ENCODE measurements at places on chromosomes 11 and 22. TPM values are rescaled to one million over a fixed set of nuclear protein-coding genes. Genes with fewer than 3 reads are reported as not detected.

- no peaks in the 10 kb centered on the region for H3K27me3 ChIP-seq
- no peaks in the 10 kb centered on the region for H3K4me1 ChIP-seq
- DNase-seq, result no peak
- no peak overlapping the region for H3K4me3 ChIP-seq
- H3K36me3 ChIP-seq, result no peaks in the 10 kb centered on the region
These were observed 36.1 kb upstream of the SCN3B start for GRCh38 chr11:123690485-123690884.

GRCh38 chr11:110455718-110456117 lies 26.0 kb downstream of the FDX1 start:
- H3K27ac ChIP-seq, result no peak overlapping the region
- H3K4me3 ChIP-seq, result no peak overlapping the region

GRCh38 chr11:35917676-35918075 lies 26.2 kb upstream of the LDLRAD3 start:
- H3K27me3 ChIP-seq, result no peaks in the 10 kb centered on the region
- H3K27ac ChIP-seq, result no peak overlapping the region
- no peaks in the 10 kb centered on the region for H3K4me1 ChIP-seq
- no peak overlapping the region for H3K4me3 ChIP-seq

- H3K4me3 ChIP-seq, result no peak overlapping the region
- H3K27ac ChIP-seq, result no peak overlapping the region
- peaks cover 27% of the 10 kb centered on the region for H3K36me3 ChIP-seq
- no peaks in the 10 kb centered on the region for H3K4me1 ChIP-seq
These were observed 50.5 kb downstream of the NCAPD3 start for GRCh38 chr11:134173296-134173695.

GRCh38 chr22:33817512-33818127 lies 102.7 kb downstream of the LARGE1 start:
- H3K27me3 ChIP-seq, result no peaks in the 10 kb centered on the region
- no peaks in the 10 kb centered on the region for H3K36me3 ChIP-seq
- no peak for DNase-seq
- no peak overlapping the region for H3K4me3 ChIP-seq

GRCh38 chr22:23395530-23396361 lies 184.3 kb downstream of the IGLL1 start:
- H3K4me1 ChIP-seq, result no peaks in the 10 kb centered on the region
- H3K36me3 ChIP-seq, result no peaks in the 10 kb centered on the region
- H3K4me3 ChIP-seq, result no peak overlapping the region
- H3K27me3 ChIP-seq, result no peaks in the 10 kb centered on the region
- peak; percentile 25 for DNase-seq
- no peak overlapping the region for H3K27ac ChIP-seq

DNA sequence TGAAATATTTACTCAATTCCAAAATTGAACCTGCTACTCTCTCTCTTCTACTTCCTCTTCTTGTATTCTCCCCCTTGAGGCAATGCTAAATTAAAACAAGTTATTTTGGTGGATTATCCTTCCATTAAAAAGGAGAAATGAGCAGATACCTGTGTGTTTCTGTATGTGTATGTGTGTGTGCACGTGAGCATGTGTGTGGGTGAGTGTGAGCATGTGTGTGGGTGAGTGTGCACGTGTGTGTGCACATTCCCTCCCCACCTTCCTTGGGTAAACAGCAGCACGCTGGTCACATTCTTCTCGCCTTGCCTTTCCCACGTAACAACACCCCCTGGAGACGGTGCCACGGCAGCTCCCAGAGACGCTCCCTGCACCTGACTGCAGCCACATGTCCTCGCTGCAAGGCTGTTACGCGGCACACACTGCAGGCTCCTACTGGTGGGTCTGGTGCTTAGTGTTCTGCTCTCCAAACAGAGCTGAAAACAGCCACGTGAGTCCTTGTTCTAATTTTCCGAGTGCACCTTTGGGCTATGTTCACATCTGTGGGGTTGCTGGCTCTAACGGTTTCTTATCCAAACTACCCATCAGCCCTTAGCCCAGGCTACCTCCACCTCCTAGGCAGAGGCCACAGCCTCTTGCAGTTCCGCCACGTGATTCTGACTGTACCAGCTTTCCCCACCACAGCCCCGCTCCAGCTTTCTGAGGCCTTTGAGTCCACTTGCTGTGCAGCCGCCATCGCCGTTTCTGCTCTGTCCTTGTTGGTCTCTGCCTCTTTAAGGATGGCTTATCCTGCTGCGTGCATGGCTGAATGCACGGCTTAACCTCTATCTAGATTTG lies 123.4 kb downstream of the CTTN start:
- no peaks in the 10 kb centered on the region for H3K4me1 ChIP-seq
- H3K27ac ChIP-seq, result no peak overlapping the region
- no peaks in the 10 kb centered on the region for H3K27me3 ChIP-seq
- H3K4me3 ChIP-seq, result no peak overlapping the region
- no peaks in the 10 kb centered on the region for H3K36me3 ChIP-seq
- DNase-seq, result no peak

DNA sequence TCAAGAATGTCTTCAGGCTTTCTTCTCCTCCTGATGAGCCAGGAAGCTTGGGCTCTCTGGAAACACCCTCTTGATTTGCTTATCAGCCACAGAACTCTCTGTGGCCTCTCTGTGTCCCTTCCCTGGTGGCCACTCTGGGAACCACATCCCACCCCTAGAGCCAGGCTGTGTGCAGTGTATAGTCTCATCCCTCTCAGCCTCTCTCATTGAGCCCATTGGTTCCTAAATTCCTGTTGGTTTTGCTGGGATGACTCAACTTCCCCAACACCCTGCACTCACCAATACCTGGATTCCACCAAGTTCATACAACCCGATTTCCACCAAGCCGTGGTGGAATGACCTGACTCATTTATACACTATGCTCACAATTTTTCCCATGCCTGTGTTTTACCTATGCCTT lies 5.2 kb downstream of the IRAG1 start:
- DNase-seq, result no peak
- H3K4me3 ChIP-seq, result no peak overlapping the region
- H3K27ac ChIP-seq, result no peak overlapping the region
- H3K27me3 ChIP-seq, result no peaks in the 10 kb centered on the region
- no peaks in the 10 kb centered on the region for H3K4me1 ChIP-seq

DNA sequence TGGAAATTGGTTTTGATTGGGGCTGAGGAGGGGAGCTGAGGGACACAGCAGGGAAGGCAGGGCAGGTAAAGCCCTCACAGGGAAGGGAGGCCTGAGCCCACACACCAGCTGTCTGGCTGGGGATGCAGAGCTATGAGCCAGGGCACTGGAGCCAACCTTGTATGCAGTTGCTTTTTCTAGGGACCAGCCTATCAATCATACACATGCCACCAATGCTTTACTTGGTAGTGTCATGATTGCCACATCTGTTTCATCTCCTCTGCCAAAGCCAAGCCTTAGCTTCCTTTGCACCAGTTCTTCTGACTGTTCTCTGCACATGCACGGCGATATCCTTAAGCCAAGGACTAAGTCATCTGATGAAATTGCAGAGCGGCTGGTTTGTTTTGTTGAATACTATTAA lies 207.1 kb upstream of the PLET1 start:
- no peak overlapping the region for H3K27ac ChIP-seq
- no peak overlapping the region for H3K4me3 ChIP-seq
- H3K27me3 ChIP-seq, result no peaks in the 10 kb centered on the region
- no peaks in the 10 kb centered on the region for H3K36me3 ChIP-seq
- no peaks in the 10 kb centered on the region for H3K4me1 ChIP-seq

DNA sequence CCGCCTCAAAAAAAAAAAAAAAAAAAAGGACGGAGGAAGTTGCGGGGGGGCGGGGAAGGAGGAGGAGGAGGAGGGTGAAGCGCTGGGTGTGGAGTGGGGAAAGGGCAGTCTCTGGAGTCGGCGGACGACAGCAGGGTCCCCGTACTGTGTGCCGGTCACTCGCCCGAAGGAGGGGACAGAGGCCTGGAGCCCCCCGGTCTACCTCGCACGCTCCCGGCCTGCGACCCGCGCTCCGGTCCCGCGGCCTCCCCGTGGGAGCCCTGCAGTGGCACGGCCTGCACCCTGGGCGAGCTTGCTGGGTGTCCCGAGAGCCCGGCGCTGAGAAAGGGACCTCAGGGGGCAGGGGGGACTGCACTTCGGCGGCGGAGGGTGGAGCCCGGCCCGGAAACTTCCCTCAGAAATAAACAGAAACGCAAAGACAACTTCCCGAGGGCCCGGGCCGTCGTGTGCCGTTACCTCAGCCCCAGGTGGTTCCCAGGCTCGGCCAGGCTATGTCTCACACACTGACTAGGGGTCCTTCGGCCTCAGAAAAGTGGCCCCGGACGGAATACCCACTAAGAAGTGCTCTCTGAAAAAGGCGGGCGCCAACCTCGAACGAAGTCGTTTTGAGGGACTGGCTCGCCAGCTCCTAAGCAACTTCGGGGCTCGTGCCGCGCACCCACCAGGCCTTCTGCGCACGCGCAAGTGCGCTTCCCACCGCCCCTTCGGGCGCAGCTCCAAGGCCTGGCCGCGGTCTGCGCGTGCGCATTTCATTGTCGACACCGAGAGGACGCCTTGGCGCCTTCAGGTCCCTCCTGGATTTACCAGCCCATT lies at the start of gene MAJIN:
MAJIN (minus strand) TSS at position 688 of the 813 bp plus-strand sequence. CDS start 12,703 bp downstream, outside the sequence.
- peak; percentile 82 for DNase-seq
- no peak within 1 kb of the TSS for H3K27ac ChIP-seq
- peak within 1 kb of the TSS; percentile 30 for H3K4me3 ChIP-seq
- H3K4me1 ChIP-seq, result peaks cover 5% of the 10 kb centered on the region
- no peaks in the 10 kb centered on the region for H3K36me3 ChIP-seq
- no peaks in the 10 kb centered on the region for H3K27me3 ChIP-seq

DNA sequence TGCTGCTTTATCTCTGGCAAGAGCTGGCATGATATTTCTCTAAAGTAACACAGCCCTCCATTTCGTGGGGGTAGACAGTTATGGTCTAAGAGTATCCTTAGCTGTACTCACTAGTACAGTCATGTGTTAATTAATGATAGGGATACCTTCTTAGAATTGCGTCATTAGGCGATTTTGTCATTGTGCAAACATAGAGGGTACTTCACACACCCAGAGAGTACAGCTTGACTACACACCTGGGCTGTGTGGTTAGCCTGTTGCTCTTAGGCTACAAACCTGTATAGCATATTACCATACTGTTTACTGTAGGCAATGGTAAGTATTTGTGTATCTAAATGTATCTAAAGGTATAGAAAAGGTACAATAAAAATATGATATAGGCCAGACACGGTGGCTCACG lies 17.0 kb downstream of the XRCC6 start:
- H3K27me3 ChIP-seq, result no peaks in the 10 kb centered on the region
- H3K4me1 ChIP-seq, result no peaks in the 10 kb centered on the region
- peaks cover 49% of the 10 kb centered on the region for H3K36me3 ChIP-seq

DNA sequence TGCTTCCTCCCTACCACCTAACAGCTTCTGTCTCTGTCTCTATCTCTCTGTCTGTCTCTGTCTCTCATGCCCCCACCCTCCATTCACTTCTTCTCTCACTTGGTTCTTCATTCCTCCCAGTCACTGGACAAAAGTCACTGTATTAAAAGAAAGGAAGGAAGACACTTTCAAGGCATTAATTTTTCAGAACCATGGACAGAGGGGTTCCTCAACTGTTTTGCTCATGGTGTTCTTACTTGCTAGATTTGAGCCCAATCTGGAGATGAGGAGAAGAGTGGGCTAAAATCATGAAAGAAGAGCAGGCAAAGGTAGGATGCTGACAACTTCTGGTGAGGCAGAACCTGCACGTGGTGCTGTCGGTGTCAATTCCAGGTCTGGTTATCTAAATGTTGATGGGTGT lies 116.7 kb upstream of the LARGE1 start:
- no peak overlapping the region for H3K27ac ChIP-seq
- H3K4me1 ChIP-seq, result no peaks in the 10 kb centered on the region
- H3K27me3 ChIP-seq, result no peaks in the 10 kb centered on the region
- no peak overlapping the region for H3K4me3 ChIP-seq
- DNase-seq, result no peak

DNA sequence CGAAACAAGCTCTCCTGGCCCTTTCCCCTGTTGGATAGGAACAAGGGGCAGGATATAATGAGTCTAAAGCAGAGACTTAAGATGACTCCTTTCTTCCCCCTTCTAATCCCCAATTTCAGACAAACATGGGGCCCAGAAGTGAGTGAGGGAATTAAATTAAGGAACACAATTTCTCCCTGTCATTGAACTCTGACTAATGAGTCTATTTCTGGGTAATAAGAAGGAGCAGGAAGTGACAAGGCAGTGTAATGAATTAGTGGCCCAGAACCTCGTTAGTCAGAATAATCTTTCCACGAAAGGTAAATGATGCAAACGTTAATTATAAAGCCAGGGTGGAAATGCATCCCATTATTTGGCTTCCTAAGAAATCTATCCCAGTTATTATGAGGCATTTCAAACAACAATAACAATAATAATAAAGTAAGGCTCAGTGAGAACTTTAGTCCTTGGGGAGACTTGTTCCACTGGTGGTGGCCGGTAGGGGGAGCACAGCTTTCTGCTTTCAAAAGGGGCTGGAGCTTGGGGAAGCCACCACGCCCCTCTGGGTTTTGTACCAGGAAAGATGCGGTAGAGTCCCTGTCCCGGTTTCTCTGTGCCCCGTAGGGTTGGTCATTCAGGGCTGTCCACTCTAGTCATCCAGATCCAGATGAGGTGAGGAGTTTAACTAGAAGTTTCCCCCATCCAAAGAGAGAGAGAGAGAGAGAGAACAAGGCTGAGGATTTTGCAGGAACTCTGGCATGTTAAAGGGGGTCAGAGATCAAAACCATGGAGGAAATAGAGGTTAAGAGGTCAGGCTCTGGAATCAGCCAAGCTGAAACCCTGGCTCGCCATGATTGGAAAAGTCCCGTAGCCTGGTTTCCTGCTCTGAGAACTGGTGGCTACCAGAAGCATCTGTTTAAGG lies 298.3 kb downstream of the NTM start:
- H3K4me3 ChIP-seq, result no peak overlapping the region
- H3K27me3 ChIP-seq, result no peaks in the 10 kb centered on the region
- no peaks in the 10 kb centered on the region for H3K4me1 ChIP-seq
- H3K27ac ChIP-seq, result no peak overlapping the region
- DNase-seq, result no peak

The KRTAP5-8 gene
- not detected for total RNA-seq

The SERPING1 gene
- not detected for total RNA-seq

The OR4C12 gene
- not detected for total RNA-seq

The CABP7 gene
- not detected for total RNA-seq

The CCDC116 gene
- 0.48 TPM for total RNA-seq

Data from CD8-positive, alpha-beta memory T cell (primary cell).